Common myeloid progenitor, CD34-positive (primary cell): ENCODE measurements at places on chromosomes 6 and 20.
A peak's percentile ranks its signal among the peaks of the same experiment; 100 is the strongest.

- H3K27ac ChIP-seq, result no peak overlapping the region
- peaks cover 16% of the 10 kb centered on the region for H3K4me1 ChIP-seq
- H3K27me3 ChIP-seq, result no peaks in the 10 kb centered on the region
- no peak overlapping the region for H3K4me3 ChIP-seq
These were observed 8.6 kb upstream of the SERPINB6 start for GRCh38 chr6:2979819-2980464.

DNA sequence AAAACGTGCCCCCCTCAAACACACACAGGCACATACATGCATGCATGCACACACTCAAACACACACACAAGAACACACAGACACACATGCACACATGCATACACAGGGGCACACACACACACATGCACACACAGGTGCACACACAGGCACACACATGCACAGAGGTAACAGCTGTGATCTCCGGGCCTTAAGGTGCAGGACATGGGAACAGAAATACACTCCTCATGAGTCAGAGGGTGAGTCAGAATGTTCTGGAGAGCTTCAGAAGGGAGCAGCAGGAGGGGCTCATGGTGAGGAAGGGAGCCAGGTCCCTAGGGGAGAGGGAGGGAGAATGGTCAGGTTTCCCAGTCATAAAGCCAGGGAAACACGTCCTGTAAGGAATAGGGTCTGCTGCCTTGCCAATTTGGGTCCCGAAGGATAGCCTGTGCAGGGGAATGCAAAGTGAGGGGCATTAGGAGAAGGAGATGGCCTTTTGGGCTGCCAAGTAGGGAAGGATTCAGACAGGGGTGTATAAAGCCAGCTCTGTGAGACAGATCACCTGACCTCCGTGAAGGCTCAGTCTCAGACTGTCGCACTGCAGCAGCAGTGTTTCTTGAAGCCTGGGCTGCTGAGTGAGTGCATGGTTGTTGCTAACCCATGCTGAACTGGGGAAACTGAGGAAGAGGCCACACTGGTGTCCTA, 123.9 kb downstream of the MAFB start:
- H3K36me3 ChIP-seq, result no peaks in the 10 kb centered on the region
- DNase-seq, result no peak
- no peaks in the 10 kb centered on the region for H3K27me3 ChIP-seq
- H3K27ac ChIP-seq, result no peak overlapping the region
- no peaks in the 10 kb centered on the region for H3K4me1 ChIP-seq

DNA sequence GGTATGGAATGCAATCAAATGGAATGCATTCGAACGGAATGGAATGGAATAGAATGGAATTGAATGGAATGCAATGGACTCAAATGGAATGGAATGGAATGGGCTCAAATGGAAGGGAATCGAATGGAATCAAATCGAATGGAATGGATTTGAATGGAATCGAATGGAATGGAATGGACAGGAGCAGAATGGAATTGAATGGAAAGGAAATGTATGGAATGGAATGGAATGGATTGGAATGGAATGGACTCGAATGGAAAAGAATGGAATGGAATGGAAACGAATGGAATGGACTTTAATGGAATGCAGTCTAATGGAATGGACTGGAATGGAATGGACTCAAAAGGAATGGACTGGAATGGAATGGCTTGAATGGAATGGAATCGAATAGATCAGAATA, 18.3 kb upstream of the DEFB115 start:
- H3K27me3 ChIP-seq, result no peaks in the 10 kb centered on the region
- no peak overlapping the region for H3K4me3 ChIP-seq
- no peak for DNase-seq

- peak; percentile 62 for DNase-seq
- peaks cover 15% of the 10 kb centered on the region for H3K36me3 ChIP-seq
- peaks cover 36% of the 10 kb centered on the region for H3K4me1 ChIP-seq
- H3K27ac ChIP-seq, result peak overlapping the region; percentile 83
These were observed 463 bp upstream of the HLA-DMB start for GRCh38 chr6:32941214-32941768.

GRCh38 chr6:40798069-40798770, 211.1 kb upstream of the LRFN2 start:
- no peaks in the 10 kb centered on the region for H3K27me3 ChIP-seq

GRCh38 chr20:33015700-33016580, 8.4 kb downstream of the BPIFB2 start:
- no peak overlapping the region for H3K4me3 ChIP-seq
- no peak overlapping the region for H3K27ac ChIP-seq
- no peak for DNase-seq
- no peaks in the 10 kb centered on the region for H3K27me3 ChIP-seq

GRCh38 chr6:34157236-34157830, 11.4 kb upstream of the GRM4 start:
- no peaks in the 10 kb centered on the region for H3K36me3 ChIP-seq
- DNase-seq, result no peak
- H3K27ac ChIP-seq, result no peak overlapping the region
- no peak overlapping the region for H3K4me3 ChIP-seq
- H3K4me1 ChIP-seq, result peaks cover 9% of the 10 kb centered on the region
